Large intestine (tissue), 12 donors: ENCODE measurements at places on chromosomes 6 and 20.

GRCh38 chr6:12842658-12843057 is 126.1 kb downstream of the PHACTR1 start:
- H3K27me3 ChIP-seq, result no peaks in the 10 kb centered on the region
- DNase-seq, result no peak
- H3K4me3 ChIP-seq, result no peak overlapping the region
- no peaks in the 10 kb centered on the region for H3K36me3 ChIP-seq
- H3K4me1 ChIP-seq, result no peaks in the 10 kb centered on the region

DNA sequence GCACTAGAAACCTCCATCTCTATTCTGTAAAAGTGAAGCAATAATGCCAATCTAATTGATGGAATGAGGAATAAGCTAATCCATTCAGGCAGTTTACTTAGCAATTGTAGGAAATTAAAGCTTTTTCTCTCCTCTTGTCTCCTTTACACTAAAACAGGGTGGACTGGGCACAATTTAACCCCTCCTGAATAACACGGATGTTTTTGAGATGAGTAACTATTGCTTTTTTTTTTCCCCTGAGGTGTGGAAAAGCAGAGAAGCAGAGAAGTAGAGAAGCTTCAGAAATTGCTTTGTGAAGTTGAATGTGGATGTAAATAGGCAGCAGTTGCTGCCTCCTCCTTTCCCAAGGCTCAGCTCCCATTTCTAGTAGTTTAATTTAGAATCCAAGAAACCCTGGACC is 40.0 kb upstream of the GCNT2 start:
- no peaks in the 10 kb centered on the region for H3K36me3 ChIP-seq
- no peak overlapping the region for H3K4me3 ChIP-seq
- DNase-seq, result no peak
- H3K4me1 ChIP-seq, result no peaks in the 10 kb centered on the region
- H3K27me3 ChIP-seq, result no peaks in the 10 kb centered on the region

DNA sequence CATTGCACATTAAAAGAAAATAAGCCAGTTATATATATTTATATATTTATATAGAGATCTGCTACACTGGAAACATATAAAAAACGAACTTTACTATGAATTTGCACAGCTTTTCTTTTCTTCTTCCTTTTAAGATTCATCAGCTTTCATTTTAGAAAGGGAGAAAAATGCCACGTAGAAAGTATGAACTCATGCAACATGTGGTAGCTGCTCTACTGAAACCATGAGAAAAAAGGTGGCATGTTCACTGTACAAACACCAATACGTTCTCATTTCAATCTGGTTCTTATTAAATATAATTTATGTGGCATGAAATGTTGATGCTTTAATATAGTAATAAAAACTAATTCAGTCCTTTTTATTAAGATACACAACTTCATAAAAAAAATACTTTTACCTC is 68.8 kb upstream of the THEMIS start:
- no peak overlapping the region for H3K27ac ChIP-seq

- H3K4me3 ChIP-seq, result no peak overlapping the region
- DNase-seq, result no peak
- H3K27me3 ChIP-seq, result no peaks in the 10 kb centered on the region
- H3K27ac ChIP-seq, result no peak overlapping the region
- H3K4me1 ChIP-seq, result no peaks in the 10 kb centered on the region
Measured at GRCh38 chr6:112502351-112503090, 155.4 kb downstream of the RFPL4B start.

DNA sequence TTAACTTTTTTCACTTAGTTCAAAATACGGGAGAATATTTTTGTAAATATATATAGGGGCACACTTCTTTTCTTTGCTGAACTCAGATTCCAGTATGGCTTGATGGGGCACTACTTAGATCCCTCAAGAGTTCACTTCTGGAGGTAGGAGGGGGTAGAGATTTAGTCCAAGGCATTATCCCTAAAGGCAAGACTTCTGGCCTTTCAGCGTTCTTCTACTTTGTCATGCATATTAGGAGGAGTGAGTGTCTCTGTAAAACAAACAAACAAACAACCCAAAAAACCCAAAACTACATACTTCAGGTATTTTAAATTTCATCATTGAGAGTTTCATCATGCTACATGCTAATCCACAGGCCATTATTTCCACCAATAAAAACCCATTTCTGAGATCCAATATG is 32.0 kb downstream of the SMPDL3A start:
- H3K27ac ChIP-seq, result no peak overlapping the region
- no peaks in the 10 kb centered on the region for H3K27me3 ChIP-seq
- no peak overlapping the region for H3K4me3 ChIP-seq

- H3K36me3 ChIP-seq, result no peaks in the 10 kb centered on the region
- no peak overlapping the region for H3K27ac ChIP-seq
- H3K4me3 ChIP-seq, result no peak overlapping the region
- H3K4me1 ChIP-seq, result no peaks in the 10 kb centered on the region
- no peaks in the 10 kb centered on the region for H3K27me3 ChIP-seq
- no peak for DNase-seq
Measured at GRCh38 chr6:3593161-3593560, 136.3 kb upstream of the SLC22A23 start.

GRCh38 chr20:52746190-52746589 is 226.0 kb upstream of the TSHZ2 start:
- H3K4me3 ChIP-seq, result no peak overlapping the region
- H3K4me1 ChIP-seq, result no peaks in the 10 kb centered on the region
- no peak overlapping the region for H3K27ac ChIP-seq
- DNase-seq, result no peak

- no peaks in the 10 kb centered on the region for H3K27me3 ChIP-seq
- H3K4me1 ChIP-seq, result no peaks in the 10 kb centered on the region
- no peak overlapping the region for H3K4me3 ChIP-seq
- H3K36me3 ChIP-seq, result no peaks in the 10 kb centered on the region
Measured at GRCh38 chr6:81073318-81073717, 679.2 kb downstream of the TENT5A start.

- peaks cover 13% of the 10 kb centered on the region for H3K27me3 ChIP-seq
- H3K36me3 ChIP-seq, result no peaks in the 10 kb centered on the region
- no peaks in the 10 kb centered on the region for H3K4me1 ChIP-seq
- H3K4me3 ChIP-seq, result peak overlapping the region; percentile 26
- DNase-seq, result peak; percentile 24
Measured at GRCh38 chr6:17393892-17394631, 667 bp downstream of the CAP2 start.

DNA sequence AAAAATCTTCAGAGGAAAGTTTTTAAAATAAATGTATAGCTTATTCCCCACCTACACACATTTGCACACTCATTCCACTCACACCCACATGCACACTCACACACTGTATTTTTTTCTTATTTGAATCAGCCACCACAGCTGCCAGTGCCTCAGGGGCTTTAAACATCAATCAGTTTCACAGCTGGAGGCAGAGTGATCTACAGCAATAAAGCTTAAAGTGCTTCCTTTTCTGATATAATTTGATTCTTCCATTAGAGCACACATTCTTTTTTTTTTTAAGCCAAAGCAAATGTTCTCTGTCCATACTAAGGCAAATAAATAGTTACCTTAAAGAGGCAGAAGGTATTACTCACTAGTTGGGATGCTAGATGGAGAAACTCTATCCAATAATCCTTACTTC is 498.8 kb upstream of the POU3F2 start:
- no peaks in the 10 kb centered on the region for H3K36me3 ChIP-seq
- H3K27me3 ChIP-seq, result no peaks in the 10 kb centered on the region
- no peak for DNase-seq
- H3K27ac ChIP-seq, result no peak overlapping the region
- H3K4me1 ChIP-seq, result no peaks in the 10 kb centered on the region

DNA sequence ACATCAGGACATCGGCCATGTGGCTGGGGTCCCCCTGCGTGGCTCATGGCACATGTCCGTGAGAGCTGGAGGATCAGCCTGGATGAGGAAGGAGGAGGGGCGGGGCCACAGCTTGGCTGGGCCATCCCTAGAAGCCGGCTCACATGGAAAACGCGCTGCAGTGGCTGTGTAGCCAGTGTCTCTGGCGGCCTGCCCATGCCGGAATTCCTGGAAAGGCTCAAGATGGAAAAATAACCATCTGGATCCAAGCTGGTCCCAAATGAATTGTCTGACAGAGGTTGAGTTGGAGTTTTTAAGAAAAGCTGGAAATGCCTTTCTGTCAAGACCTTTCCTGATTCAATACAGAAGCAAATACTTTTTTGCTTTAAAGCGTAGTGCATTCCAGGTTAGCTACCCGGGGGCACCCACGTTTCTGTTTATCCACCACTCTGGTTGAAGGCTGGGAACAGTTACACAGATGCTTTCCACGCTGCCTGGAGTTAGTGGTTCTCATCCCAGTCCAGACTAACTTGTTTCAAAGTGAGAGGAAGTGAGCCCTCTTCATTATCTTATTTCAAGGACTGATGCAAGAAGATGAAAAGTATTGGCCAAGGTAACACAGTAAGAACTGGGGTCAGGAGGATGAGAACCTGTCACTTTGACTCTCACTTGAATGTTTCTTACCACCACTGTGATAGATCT is 99.0 kb downstream of the GMPR start:
- DNase-seq, result peak; percentile 50
- H3K27me3 ChIP-seq, result no peaks in the 10 kb centered on the region
- H3K4me3 ChIP-seq, result no peak overlapping the region

- H3K27ac ChIP-seq, result no peak overlapping the region
- H3K4me1 ChIP-seq, result peaks cover 7% of the 10 kb centered on the region
- H3K4me3 ChIP-seq, result no peak overlapping the region
- no peak for DNase-seq
Measured at GRCh38 chr6:134397676-134398075, 79.8 kb upstream of the SGK1 start.

GRCh38 chr6:75144386-75144785 is 61.5 kb downstream of the COL12A1 start:
- H3K4me1 ChIP-seq, result no peaks in the 10 kb centered on the region
- DNase-seq, result no peak
- H3K36me3 ChIP-seq, result peaks cover 10% of the 10 kb centered on the region

DNA sequence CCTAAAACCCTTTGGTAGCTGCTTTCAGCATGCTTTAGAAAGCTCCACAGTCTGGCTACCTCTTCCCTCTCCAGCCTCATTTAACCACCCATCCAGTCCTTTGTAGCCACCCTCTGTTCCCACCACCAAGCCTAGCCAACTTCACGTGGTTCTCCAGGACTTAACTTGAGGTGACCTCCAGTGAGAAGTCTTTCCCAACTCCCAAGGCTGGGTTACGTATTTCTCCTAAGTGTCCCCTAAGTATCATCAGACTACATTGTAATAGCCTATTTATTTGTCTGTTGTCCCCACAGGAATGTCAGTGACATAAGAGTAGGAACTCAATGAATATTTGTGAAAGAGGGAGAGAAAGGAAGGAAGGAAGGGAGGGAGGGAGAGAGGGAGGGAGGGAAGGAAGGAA is 431.9 kb upstream of the JARID2 start:
- H3K27ac ChIP-seq, result no peak overlapping the region
- no peaks in the 10 kb centered on the region for H3K27me3 ChIP-seq
- H3K4me3 ChIP-seq, result no peak overlapping the region
- no peak for DNase-seq

GRCh38 chr6:106522562-106523250 is 106.6 kb downstream of the RTN4IP1 start:
- H3K4me3 ChIP-seq, result no peak overlapping the region
- peaks cover 17% of the 10 kb centered on the region for H3K36me3 ChIP-seq
- H3K4me1 ChIP-seq, result no peaks in the 10 kb centered on the region
- no peaks in the 10 kb centered on the region for H3K27me3 ChIP-seq
- DNase-seq, result no peak

- no peak for DNase-seq
- H3K36me3 ChIP-seq, result no peaks in the 10 kb centered on the region
- no peaks in the 10 kb centered on the region for H3K4me1 ChIP-seq
- H3K4me3 ChIP-seq, result no peak overlapping the region
Measured at GRCh38 chr6:81950877-81951276, 198.4 kb upstream of the TENT5A start.

DNA sequence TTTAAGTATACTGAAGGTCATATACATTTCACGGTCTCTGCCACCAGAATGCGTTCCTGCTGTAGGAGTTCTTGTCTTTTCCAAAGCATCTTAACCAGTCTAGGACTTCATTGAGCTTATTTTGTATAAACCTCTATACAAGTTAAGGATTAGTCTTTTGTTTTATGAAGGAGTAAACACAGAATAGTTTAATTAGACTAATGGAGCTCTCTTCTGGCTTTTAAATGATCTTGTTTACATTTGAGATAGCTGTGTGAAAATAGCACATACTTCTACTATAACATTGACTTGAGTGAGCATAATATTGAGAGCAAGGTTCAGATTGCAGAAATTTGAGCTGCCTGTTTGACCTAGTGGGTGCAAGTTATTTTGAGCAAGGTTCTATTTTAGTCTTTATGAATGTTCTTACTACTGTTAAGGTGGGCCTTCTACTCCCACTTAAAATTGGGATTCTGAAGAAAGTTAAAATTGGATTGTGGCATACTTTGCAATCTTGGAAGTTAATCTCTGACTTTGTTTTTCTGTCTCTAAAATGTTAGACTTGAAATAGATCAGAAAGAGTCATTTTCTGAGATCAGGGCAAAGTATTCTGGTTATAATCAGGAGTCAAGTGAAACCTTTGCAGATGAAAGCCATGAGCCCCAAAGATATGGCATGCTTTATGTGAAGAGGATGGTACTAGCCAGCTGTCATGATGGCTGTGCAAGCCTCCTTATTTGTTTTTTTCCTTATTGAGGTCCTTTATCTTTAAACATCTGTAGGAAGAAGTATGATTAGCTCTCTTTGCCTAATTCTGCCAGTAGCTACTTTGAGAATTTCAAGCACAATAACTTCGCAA is 41.8 kb downstream of the RPRD1B start:
- no peak for DNase-seq
- H3K4me3 ChIP-seq, result no peak overlapping the region
- no peaks in the 10 kb centered on the region for H3K27me3 ChIP-seq
- H3K4me1 ChIP-seq, result peaks cover 28% of the 10 kb centered on the region

GRCh38 chr20:52540509-52540908 is 348.9 kb upstream of the ZFP64 start:
- no peak overlapping the region for H3K4me3 ChIP-seq
- H3K27me3 ChIP-seq, result no peaks in the 10 kb centered on the region
- H3K4me1 ChIP-seq, result peaks cover 16% of the 10 kb centered on the region
- H3K36me3 ChIP-seq, result no peaks in the 10 kb centered on the region
- peak overlapping the region; percentile 72 for H3K27ac ChIP-seq
- DNase-seq, result peak; percentile 76

DNA sequence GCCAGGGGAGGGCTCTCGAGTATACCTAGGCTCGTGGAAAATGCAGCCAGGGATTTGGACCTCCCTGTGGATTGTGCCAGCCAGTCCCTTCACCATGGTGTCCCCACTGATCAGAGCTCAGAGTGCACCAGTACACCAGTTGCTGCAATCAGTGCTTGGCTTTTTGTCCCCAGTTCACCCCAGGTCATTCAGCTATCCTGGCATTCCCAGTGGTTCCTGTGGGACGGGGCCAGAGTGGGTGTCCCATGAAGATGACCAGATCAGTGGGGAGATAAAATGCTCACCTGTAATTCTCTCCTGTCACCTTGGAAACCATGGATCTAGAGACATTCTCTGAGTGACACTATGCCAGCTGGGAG is 23.8 kb downstream of the MAS1 start:
- H3K4me3 ChIP-seq, result no peak overlapping the region
- H3K27me3 ChIP-seq, result peaks cover 18% of the 10 kb centered on the region
- peaks cover under 1% of the 10 kb centered on the region for H3K4me1 ChIP-seq
- no peaks in the 10 kb centered on the region for H3K36me3 ChIP-seq
